ENCODE measurements at places on chromosomes 2 and 18. TPM values are rescaled to one million over a fixed set of nuclear protein-coding genes. Genes with fewer than 3 reads are reported as not detected.

Gene CDK15
- total RNA-seq: not detected

Gene FBXO36
- 1.0 TPM for total RNA-seq

Gene ERBB4
- total RNA-seq: 3.5 TPM

Gene TEKT4
- not detected for total RNA-seq

Gene OST4
- 97.6 TPM for total RNA-seq

Gene UGT1A4
- not detected for total RNA-seq

DNA sequence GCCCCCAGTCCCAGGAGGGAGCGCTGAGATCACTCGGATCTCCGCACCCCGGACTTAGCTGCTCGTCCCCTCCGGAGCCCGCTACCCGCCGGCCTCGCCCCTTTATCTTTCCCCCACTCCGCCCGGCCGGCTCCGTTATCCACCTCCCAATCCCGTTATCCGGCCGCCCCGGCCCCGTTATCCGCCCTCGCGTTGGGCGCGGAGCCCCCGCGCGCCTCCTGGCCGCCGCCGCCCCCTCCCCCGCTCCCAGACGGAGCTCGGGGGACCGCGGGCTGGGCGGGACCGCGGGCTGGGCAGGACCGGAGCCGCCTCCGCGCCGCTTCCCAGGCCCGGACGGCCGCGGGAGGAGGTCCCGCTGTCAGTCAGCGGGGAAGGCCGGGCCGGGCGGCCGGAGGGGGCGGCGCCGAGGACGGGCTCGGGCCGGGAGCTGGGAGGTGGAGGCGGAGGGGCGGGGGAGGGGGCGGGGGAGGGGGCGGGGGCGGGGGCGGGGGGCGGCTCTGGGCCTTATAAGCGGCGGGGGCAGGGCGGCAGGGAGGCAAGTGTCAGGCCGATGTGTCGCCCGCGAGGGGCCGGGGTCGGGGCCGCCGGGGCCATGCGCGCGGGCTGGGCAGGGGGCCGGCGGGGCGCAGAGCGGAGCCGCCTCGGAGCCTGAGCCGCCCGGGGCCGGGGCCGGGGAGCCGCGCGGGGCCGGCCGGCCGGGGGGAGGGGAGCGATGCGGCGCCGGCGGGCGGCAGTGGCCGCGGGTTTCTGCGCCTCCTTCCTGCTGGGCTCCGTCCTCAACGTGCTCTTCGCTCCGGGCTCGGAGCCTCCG, at the start of gene PKDCC:
PKDCC (plus strand) TSS at position 534 of the 811 bp plus-strand sequence; CDS start at position 713, 179 bp downstream.
- peak; percentile 92 for DNase-seq

DNA sequence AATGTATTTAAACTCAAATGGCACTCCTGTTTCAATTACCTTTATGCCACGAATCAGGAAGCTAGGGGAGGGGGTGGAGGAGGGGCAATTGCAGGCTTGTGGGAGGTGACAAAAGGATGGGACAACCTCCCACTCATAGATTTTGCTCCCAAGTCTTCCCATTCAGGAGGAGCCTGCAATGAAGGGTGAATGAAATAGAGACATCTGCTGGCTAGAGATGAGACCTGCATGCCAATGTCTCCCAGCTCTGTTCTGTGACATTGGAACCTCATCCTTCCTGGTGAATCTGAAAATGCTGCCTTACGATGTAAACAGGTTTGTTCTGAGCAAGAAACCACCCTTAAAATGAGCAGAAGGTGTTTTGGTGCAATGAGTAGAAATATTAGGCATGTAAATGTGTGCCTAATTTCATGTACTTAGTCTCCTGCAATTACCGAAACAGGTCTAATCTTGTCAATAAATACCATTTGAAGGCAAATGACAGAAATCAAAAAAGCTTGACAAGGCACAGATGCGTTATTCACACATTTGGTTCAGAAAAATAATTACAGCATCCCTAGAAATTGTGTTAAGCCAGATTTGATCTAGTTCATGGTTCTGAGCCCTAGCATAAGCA, 2.7 kb upstream of the PID1 start:
- DNase-seq: no peak

GRCh38 chr18:58338961-58339592, 289.8 kb downstream of the ALPK2 start:
- DNase-seq: peak; percentile 37

DNA sequence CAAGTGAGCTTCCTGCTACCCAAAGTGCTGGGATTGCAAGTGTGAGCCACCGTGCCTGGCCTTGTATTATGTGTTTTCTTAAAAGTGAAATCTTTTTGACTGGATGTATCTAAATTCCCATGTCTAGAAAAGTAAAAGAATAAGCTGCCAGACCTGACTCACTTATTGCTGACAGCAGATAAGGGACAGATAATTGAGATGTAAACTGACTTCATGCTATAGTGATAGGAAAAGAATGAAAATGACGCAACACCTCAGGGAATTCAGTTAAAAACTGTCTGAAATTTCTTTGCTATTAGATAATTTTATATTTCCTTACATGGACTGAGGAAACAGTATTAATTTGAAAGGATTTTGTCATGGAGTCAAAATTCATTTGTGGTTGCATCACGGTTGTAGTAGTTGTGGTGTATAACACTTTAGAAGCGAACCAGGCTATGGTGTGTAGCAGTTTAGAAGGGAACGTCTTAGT, 19.4 kb downstream of the TTC27 start:
- DNase-seq: no peak

DNA sequence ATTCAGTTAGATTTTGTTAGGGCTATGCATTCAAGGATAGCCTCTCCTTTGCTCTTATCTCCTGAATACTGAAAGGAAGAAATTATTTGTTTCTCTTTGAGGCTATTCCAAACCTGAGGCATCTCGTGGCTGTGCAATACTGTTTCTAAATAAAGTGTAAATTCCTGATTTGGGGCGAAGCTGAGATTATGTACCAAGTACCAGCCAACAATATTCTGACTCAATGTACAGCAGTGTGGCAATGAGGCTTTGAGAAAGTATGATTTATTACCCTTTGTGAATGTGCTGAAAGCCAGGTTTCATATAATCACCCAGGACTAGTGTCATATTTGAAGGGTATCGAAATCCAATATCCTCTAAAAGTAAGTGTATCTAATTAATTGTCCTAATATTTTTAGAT, 113.5 kb downstream of the MEIS1 start:
- no peak for DNase-seq

- DNase-seq: no peak
Measured at GRCh38 chr18:10271481-10271880, 183.0 kb upstream of the APCDD1 start.

- no peak for DNase-seq
Measured at GRCh38 chr18:62651276-62652056, 63.9 kb upstream of the PHLPP1 start.

GRCh38 chr2:159942146-159942545, 120.3 kb downstream of the PLA2R1 start:
- no peak for DNase-seq

DNA sequence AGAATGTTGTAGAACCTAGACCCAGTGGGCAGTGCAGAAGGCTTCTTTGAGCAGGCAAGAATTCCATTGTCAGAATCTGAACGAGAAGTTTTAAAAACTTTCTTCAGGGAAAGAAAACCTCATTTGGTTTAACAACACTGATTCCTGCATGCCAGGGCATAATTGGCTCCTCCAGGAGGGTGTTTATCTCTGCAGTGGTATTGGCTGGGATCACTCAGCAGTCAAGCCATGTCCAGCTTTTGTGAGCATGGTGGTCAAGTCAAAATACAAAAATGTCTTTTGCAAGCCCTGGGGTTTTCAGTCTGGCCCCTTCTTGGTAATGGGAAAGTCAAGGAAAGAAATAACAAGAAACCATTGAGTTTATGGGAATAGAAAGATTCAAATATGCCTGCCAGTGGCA, 28.3 kb downstream of the FHOD3 start:
- DNase-seq: no peak

DNA sequence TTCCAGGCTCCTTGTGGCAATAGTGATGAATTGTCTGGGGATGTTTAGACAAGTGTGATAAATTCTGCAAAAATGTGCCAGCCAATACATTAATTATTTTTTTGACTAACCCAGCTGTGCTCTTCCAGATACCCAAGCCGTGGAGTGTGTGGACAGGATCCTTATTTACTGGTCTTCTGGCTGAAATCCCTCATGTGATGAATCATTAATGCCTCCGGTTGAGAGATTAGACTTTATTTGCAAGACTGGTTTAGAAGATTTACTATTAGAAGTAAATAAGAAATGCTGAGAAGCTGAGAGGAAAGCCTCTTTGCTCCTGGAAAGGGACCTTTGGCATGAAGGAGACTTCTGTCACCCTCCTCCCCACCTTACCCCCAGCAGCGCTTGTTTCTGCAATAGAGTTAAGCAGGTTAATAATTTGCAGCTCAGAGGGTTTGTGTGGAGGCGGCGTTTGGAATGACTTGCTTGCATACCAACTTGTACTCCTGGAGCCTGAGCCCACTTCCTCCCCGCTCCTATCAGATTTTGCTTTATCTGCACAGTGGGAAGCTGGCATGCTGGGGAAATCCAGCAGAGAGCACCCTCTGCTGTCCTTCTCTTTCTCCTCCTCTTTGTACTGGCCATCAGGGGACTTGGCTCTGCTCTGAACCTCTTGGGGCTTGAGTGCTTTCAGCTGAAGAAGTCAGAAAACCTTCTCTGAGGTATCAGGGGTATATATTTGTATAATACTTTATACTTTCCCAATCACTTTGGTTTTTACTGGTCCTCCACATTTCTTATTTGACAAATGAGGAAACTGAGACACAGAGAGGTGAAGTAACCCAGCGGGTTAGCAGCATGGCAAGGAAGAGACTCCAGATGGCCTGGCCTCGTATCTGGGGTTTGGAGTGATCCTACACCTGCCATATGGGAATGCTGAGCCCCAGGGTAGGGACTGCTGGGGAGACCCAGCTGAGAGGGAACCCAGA, 16.3 kb downstream of the SLC3A1 start:
- DNase-seq: peak; percentile 85

GRCh38 chr18:62928326-62928725, 213.0 kb downstream of the PHLPP1 start:
- no peak for DNase-seq

DNA sequence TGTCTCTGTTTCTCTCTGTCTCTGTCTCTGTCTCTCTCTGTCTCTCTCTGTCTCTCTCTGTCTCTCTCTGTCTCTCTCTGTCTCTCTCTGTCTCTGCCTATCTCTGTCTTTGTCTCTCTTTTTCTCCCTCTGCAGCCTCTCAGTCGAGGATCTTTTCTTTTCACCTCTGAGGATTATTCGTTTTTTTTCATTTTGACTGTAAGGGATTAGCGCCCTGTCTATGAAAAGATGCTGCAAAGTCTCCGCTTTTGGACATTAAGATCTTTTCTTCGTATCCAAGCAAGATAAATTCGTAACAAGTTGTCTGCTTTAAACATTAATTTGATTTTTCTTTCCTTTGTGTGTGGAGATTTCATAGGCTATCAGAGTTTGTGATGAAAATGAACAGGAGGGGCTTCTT, 191.2 kb upstream of the TPO start:
- no peak for DNase-seq

DNA sequence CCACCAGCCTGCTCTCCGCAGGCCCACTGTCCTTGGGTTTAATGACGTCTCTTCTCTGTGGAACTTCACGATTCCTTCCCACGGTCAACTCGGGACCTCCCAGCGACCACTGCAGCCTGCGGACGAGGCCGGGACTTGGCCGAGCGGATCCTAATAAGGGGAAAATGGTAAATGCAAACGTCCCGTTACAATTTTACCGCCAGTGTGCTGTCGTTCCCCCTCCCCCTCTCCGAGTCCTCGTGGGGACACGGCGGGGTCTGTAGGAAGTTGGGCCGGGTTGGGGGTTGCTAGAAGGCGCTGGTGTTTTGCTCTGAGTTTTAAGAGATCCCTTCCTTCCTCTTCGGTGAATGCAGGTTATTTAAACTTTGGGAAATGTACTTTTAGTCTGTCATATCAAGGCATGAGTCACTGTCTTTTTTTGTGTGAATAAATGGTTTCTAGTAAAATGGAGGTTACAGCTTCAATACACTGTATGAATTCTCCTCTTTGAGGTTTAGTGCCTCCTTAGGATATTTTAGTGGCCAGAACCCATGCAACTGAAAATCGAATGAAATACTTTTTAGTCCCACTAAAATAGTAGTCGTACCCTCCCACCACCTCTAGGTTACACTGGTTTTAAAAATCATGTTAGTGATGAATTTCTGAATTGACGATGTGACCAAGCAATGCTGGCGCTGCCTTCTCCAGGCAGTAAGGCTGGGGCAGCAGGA, 2.3 kb downstream of the HOXD11 start:
- no peak for DNase-seq

- peak; percentile 65 for DNase-seq
Measured at GRCh38 chr2:239399433-239399920, 1.3 kb downstream of the HDAC4 start.

- no peak for DNase-seq
Measured at GRCh38 chr2:159613091-159613490, 3.3 kb downstream of the BAZ2B start.

DNA sequence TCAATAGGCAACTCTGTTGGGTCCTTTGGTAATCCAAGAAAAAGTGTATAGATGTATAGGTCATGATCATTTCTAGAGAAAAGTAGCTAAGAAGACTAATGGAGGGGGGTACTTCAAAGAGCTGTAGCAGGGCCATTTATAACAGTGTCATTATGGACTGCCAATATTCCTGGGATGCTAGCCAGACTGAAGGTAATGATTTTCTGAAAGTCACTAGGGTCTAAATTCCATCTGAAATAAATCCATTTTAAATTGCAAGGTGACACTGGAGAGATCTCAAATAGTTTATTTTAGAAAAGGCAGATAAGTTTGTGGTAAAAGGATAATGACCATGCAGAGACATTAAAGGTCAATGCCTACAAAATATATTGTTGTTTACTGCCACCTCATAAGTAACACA, 4.5 kb upstream of the SPC25 start:
- no peak for DNase-seq

DNA sequence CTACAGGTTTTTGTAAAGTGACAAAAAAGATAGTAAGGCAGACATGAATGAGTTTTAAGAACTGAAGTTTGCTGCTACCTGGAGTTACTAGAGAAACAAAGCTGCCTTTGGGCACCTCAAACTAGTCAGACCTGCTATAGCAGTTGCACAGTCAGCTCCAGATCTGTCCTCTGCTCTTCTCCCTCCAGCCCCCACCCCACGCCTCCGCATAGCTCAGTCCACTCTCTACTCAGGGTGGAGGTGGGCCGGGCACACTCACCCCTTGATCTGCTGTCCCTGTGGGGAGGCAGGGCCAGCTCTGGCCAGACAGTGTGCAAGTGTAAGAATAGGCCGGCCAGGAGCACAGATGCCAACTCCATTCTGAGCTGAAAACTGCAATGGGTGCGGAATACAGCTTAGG, 4.1 kb downstream of the SERTAD2 start:
- DNase-seq: peak; percentile 67

GRCh38 chr2:122960759-122961641, 1064.1 kb upstream of the CNTNAP5 start:
- no peak for DNase-seq

- DNase-seq: no peak
Measured at GRCh38 chr2:141423124-141423523, 707.7 kb downstream of the LRP1B start.

GRCh38 chr2:160794926-160795325, 301.3 kb upstream of the RBMS1 start:
- no peak for DNase-seq

- DNase-seq: peak; percentile 57
Measured at GRCh38 chr18:22168360-22168921, 948 bp upstream of the GATA6 start.

Data from pancreas (tissue), 10 donors.